Stimulated activated naive CD4-positive, alpha-beta T cell treated with Interleukin-2 at 50 U/mL for 16 hours (primary cell): ENCODE measurements at places on chromosomes 4 and X.

DNA sequence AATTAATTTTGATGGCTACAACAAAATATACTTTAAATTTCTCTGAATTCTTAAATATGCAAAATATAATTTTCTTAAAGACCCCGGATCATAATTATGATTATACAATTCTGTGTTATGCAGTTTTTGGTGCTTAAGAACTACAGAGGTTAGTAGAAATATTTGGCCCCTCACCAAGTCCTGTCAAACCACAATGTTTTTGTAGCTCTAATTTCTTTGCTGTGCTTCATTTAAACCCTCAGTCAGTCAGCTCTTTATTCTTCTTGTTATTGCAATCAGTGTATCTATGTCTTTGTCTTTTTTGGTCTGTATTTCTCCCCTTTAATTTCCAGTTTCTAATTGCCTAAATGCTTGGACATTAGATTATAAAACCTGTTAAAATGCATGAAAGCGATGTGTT lies 186.1 kb downstream of the CAMK2D start:
- no peak for DNase-seq

DNA sequence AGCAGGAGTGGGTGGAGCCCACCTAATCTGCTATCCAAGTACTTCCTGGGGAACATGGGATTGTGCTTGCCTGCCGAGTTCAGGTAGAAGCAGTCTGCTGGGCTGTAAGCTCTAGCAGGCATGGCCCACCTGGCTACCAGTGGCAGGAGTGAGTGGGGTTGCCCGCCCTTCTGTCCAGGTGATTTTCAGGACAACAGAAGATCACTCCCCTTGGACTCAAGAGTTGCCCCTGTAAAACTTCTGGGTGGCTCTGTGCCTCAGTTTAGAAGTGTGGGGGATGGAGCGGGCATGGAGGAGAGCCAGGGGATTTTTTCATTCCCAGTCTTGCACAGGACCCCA lies 43.5 kb downstream of the NDST3 start:
- no peak for DNase-seq

GRCh38 chrX:138709886-138710791 lies 1.4 kb downstream of the FGF13 start:
- DNase-seq: no peak

DNA sequence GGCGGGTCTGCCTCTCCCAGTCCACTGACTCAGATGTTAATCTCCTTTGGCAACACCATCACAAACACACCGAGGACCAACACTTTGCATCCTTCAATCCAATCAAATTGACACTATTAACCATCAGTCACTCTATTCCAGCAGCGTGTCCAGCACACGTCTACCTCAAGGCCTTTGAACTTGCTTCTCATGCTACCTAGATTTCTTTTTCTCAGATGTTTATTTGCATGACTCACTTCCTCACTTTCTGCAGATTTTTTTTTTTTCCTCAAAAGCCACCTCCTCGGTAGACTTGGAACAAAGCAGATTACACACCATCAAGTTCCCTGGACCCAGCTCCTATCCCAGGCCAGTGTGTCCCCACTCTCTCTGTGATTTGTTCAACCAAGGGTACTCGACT lies 49.5 kb downstream of the SUPT20HL2 start:
- DNase-seq: no peak

- no peak for DNase-seq
Measured at GRCh38 chrX:63349307-63349706, 1.8 kb downstream of the SPIN4 start.

DNA sequence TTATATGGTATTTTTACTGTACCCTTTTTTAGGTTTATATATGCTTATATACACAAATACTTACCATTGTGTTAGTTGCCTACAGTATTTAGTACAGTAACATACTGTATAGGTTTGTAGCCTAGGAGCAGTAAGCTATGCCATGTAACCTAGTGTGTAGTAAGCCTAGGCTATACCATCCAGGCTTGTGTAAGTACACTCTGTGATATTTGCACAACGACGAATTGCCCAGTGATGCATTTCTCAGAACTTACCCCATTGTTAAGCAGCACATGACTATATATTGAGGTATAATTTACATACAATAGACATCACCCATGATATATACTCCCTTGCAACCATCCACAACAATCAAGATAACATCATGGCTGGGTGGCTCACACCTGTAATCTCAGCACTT lies 40.1 kb downstream of the STAG2 start:
- DNase-seq: no peak

GRCh38 chr4:152938237-152938947 lies 2.3 kb downstream of the FHDC1 start:
- no peak for DNase-seq
